ENCODE measurements at places on chromosomes 6 and 20. TPM values are rescaled to one million over a fixed set of nuclear protein-coding genes. Genes with fewer than 3 reads are reported as not detected.

The GNL1 gene
- total RNA-seq: 33.8 TPM

The COL21A1 gene
- 0.72 TPM for total RNA-seq

The HAO1 gene
- total RNA-seq: not detected

The SNX3 gene
- total RNA-seq: 111 TPM

The CGA gene
- total RNA-seq: 0.29 TPM

The MOG gene
- not detected for total RNA-seq

The RTF2 gene
- 80.1 TPM for total RNA-seq

The TRAPPC3L gene
- total RNA-seq: not detected

The NKAIN4 gene
- total RNA-seq: 6.4 TPM

The ACTR5 gene
- 10.7 TPM for total RNA-seq

The CDH22 gene
- not detected for total RNA-seq

The STMND1 gene
- not detected for total RNA-seq

The MLIP gene
- not detected for total RNA-seq

The JPH2 gene
- total RNA-seq: 0.88 TPM

The F13A1 gene
- total RNA-seq: not detected

The GCNT2 gene
- 5.9 TPM for total RNA-seq

The GSTA2 gene
- total RNA-seq: not detected

The VGLL2 gene
- total RNA-seq: not detected

Measured in A549 treated with RU486 at 1 μM for 4 hours (cell line).